ENCODE measurements at places on chromosomes 3 and 15.

- no peak for DNase-seq
Observed at GRCh38 chr3:149085828-149086231, 503 bp downstream of the HLTF start.

- no peak for DNase-seq
Observed at GRCh38 chr15:100437261-100437660, 91.5 kb downstream of the CERS3 start.

DNA sequence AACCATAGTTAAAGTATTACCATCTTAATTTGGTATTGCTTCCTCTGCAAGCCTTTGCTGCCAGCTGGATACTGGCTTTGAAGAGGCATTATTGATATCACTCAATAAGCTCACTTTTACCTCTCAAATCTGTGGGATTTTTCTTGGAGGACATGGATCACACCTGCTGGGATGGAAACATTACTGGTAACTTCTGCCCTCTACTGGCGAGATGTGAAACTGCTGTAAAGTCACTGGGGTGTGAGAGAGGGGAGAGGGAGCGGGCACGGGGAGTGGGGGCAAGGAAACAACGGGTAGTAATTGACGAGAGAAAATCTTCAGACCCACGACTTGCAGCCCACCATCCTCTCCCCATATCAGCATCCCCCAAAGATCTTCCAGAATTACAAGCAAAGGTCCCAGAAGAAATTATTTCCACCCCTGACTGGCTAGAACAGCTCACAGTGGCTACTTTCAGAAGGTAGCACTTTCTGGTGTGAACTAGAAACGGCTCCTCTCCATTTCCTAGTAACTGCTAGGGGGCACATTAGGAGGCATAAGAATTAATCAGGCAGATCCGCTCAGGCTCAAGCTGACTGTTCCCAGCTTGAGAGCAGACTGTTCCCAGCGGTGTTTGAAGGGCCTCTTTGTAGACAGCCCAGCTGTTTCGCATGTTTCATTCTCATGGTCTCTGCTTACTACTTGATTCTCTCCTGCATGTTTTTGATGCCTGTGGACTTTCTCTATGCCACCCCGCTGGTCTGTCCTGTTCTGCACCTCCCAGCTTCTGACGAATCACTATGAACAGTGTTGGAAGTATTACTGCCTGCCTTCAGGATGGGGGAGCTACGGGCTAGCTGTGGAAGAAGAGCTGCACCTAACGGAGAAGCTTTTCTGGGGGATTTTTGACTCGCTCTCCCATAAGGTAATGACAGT, 230.4 kb upstream of the CHRM5 start:
- peak; percentile 42 for DNase-seq

DNA sequence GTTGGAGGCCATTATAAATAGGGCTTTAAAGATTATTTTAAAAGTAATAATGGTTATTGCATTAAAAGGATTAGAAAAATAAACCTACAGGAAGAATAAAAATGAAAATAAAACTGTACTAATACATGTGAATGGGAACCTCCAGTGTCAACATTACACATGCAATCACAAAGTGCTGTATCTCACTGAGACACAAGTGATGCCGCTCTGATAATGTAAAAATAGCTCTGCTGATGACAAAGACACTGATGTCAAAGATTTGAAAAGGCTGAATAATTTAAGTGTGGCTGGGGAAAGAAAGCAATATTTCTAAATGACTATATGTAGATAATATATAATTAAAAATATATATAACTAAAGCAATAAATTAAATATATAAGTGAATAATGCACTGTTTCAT, 129.1 kb upstream of the RAP2B start:
- DNase-seq: no peak

DNA sequence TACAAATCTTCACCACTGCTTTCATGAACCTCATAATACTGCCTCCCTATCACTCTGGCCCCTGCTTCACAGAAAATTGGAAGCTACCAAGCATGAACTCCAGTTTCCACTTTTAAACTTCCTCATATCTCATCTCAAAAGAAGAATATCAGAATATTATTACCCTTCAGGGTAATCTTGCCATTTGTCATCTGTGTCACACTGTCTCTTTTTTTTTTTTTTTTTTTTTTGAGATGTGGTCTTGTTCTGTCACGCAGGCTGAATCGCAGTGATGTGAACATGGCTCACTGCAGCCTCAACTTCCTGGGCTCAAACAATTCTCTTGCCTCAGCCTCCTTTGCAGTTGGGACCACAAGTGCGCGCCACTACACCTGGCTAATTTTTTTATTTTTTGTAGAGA, 80.4 kb upstream of the TCF12 start:
- no peak for DNase-seq

Data from activated CD4-positive, alpha-beta T cell treated with anti-CD3 and anti-CD28 coated beads for 48 hours (primary cell).